Activated CD4-positive, CD25-positive, alpha-beta regulatory T cell (primary cell): ENCODE measurements at places on chromosomes 6 and 20.

DNA sequence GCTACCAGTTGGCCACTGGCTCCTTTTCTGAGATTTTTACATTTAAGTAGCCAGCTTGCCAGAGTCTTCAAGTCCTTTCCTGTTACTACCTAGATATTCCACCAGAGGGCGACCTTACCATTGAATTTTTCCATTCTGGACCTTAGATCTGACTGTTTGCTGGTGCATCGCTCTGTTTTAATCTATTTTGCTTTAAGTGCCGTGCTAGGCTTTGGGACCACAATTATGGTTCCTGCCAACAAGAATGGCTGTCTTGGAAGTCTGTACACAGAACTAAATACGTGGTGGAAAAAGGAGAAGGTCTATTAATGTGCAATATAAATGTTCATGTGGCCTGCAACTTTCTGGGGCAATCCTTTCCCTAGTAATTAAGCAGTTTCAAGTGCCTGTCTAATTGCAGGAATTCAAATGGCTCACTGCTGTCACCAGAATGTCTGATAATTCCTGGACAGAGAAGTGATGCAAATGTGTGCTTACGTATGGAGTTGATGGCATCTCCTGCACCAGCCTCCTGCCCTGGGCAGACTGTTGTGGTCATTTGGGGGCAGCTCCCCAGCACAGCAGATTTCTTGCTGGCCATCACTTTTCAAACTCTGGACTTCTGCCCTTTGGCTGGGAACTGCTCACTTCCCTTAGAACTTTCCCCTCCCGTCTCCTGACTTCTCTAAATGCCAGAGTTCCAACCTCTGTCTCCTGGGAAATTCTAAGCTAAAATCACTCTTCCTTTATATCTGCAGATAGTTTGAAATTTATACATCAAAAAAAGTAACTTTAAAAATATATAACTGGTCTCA is 5.6 kb upstream of the HLA-DOA start:
- peak; percentile 13 for DNase-seq

DNA sequence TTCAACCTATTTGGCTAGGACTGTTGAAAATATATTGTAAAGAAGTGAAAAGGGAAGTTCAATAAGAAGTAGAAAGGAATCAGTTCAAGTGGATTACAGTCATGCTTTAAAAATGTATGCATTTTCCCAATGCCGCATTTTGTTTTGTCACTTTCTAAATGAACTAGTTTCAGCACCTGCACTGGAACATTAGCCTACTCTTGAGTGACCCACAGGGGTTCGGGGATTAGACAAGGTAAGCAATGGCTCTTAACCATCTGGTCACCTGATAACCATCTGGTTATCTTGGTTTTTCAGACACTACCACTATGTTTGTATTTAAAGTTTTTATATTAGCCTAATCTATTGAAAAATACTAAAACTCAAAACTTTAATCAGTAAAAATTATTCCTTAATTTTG is 97.6 kb downstream of the CD164 start:
- no peak for DNase-seq

GRCh38 chr6:162699961-162700360 is 27.6 kb downstream of the PRKN start:
- no peak for DNase-seq

DNA sequence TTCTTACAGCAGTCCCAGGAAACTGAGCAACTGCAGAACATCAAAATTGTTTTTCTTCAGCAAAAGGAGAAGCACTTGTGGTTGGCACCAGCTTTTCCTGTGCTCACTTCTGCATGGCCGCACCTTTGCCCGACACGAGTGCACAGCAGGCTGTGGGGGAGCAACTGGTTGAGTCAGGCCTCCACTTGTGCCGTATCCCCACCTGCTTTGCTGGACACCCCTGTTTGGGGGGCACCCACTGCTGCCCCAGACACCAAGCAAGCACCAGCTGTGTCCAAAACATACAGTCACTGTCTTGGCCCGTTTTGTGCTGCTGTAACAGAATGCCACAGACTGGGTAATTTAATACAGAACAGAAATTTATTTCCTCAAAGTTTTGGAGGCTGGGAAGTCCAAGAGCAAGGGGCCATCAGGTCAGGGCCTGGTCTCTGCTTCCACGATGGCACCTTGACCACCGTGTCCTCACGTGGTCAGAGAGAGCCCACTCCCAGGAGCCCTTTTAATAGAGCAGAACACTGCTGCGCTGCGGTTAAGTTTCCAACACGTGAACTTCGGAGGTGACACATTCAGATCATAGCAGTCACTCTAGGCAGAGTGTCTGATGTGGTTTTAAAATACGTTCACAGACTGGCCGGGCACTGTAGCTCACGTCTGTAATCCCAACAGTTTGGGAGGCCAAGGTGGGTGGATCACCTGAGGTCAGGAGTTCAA is 8.7 kb upstream of the GMEB2 start:
- peak; percentile 65 for DNase-seq

GRCh38 chr20:31595654-31596411 is 9.3 kb upstream of the ID1 start:
- no peak for DNase-seq

GRCh38 chr6:29447670-29448069 is 8.6 kb downstream of the OR10C1 start:
- no peak for DNase-seq

GRCh38 chr20:60586269-60587050 is 628.2 kb downstream of the CDH26 start:
- DNase-seq: no peak

DNA sequence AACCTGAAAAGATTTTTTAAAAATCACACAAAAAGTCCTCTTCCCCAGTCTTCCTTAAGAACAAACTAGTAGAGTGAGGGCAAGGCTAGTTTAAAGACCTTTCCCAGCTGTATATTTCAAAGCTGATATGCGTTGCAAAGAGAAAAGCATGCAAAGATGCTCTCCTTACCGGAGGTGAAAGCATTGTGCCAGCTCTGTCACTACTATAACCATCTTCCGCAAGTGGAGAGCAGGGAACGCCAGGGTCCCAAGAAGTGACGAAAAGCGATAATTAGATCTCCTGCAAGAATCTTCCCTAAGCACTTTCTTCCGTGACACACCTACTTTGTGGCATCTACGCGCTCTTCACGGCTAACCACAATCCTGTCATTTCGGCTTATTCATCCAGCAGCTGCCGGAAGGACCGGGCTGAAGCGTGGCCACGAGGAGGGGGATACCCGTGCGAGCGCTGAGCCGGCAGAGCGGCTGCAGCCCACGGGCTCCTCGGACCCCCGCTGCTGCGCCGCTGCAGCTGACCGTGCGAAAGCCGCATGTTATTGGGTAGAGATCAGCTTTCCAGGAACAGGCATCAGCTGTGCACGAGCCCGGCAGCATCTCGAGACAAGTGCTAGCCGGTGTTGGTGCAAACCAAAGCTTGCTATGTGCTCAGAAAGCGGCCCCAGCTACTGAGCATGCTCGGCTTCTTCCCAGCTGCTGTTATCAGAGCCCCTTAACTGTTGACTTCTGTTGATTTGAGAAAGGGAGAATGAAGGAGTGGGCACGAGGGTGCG is 57.2 kb upstream of the ARHGAP18 start:
- no peak for DNase-seq

GRCh38 chr6:161044335-161044734 is 52.8 kb downstream of the MAP3K4 start:
- DNase-seq: no peak

DNA sequence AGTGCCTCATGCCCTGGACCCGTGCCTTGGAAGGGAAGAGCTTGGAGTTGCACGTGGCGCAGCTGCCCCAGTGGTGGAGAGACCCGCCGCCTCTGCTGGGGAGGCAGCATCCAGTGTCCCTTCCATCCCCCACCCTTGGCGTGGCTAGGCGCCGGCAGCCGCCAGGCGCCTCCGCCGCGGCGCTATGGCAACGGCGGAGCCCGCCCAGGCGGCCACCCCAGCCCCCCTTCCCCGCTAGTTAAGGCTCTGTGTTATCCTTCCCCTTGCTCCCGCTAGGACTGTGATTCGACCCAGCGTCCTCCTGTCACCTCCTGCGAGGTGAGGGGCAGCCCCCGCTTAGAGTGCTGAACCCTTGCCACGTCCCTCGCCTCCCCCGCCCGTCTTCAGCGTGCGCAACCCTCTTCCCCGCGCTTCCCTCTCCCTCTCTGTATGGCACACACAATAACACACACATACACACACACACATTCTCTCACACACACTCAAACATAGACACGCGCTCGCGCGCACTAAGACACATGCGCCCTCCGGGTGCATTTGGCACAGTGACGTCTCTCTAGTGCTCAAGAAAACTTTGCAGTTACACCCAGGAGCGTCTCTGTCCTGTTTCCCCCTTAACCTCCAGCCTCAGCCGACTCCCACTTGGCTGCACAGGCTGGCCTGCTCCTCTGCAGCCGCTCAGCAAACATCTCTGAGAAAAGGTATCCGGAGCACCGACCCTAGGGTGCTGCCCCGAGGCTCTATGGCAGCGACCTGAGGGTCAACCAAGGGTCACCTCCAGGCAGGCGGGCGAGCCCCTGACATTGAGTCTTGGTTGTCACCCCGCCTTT is 8.5 kb downstream of the GRIK2 start:
- no peak for DNase-seq
